ENCODE measurements at places on chromosomes 5 and 9.

DNA sequence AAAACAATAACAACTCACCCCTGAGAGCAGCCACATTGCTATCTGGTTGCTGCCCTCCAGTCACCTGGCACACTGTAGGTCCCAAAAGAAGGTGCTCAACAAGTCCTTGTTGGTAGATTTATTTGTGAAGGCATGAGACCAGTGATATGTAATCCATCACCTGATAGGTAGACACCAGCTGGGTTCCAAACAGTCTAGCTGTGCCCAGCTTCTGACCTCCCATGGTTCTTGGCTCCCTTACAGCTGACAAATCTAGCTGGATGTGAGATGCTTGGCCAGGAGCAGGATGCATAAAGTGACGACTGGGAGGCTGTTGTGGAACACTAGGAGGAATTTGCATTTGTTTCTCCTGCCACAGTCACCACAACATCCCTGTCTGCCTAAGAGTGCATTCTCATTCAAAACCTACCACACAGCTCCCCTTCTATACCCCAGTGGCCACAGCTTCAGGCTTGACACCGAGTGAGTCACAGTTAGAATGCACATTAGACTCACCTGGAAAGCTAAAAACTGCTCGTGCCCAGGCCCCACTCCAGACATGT lies 7.8 kb upstream of the VLDLR start:
- no peak for DNase-seq

- DNase-seq, result no peak
Observed at GRCh38 chr9:33435821-33436277, 11.5 kb downstream of the AQP3 start.

GRCh38 chr5:138946241-138946623 lies 71.1 kb upstream of the LRRTM2 start:
- DNase-seq, result no peak

- no peak for DNase-seq
Observed at GRCh38 chr5:141585594-141585993, 33.2 kb downstream of the DIAPH1 start.

- no peak for DNase-seq
Observed at GRCh38 chr5:172839669-172840431, 5.8 kb downstream of the ERGIC1 start.

GRCh38 chr5:139597134-139597533 lies 36.0 kb downstream of the UBE2D2 start:
- DNase-seq, result no peak

DNA sequence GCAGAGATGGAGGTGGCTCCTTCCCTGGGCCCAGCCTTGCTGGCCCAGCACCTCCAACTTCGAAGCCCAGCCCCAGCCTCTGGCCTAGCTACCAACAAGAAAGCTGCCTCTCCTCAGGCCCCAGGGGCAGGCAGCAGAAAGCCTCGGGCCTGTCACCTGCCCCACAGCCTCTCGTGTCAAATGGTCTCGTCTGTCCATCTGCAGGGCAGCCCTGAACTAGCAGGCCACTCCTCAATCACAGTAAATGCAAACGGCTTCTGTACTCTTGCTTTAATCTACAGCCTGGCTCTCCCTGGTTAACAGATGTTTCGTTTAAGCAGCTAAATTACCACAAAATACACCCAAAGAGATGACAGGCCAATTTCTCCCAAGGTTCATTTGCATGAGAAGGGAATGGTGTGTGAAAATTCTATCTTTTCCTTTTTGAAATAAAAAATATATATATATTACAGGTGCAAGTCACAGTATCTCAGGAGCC lies 21.5 kb downstream of the VAV2 start:
- DNase-seq, result no peak

DNA sequence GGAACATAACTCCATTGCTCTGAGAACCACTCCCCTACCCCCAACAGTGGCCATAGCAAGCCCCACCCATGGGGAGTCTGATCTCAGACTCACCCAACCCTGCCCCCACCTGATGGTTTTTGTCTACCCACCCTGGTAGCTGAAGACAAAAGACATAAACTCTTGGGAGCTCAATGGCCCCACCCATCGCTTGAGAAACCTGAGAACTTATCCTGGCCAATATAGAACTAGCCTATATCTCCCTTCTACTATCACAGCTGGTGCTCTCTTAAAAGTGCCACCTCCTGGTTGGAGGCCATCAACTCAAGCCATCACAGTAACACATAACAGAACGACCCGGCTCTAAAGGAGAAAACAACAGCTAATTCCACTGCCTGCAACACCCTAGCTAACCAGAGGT lies 47.9 kb upstream of the SNAPC3 start:
- DNase-seq, result no peak

DNA sequence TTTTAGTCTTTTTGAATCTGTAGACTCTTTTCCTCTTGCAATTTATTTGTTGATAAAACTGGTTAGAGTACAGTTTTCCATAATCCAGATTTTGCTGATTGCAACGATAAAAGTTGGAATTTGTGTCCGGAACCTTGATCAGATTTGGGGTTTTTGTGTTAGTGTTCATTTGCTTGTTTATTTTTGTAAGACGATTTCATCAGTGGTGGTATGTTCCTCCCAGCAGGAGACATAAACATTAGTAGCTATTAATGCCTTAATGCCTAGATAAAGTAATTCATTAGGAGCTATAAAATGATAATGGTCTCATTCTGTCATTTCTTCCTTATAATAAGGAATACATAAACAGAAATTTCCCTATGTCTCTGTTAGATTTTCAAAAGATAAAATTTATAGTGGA lies 21.3 kb downstream of the RPS6 start:
- no peak for DNase-seq

DNA sequence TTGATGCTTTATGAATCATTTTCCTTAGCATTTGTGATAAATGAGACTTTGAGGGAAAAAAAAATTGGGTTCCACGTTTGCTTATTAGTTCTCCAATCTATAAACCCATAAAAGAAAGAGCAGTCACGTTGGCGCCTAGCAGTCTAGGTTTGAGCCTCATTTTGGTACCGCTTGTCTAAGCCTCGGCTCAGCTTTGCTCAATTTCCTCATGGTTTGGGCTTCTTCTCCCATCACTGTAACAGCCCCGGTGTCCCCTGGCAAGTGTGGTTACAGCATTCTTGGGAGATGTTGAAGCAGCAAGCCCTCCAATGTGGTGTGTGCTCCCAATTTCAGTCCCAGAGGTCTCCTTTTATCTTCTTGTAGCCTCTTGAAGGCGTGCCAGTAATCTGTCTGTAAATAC lies 578.4 kb downstream of the CDK5RAP2 start:
- DNase-seq, result no peak

GRCh38 chr5:120535900-120536299 lies 71.8 kb downstream of the PRR16 start:
- DNase-seq, result no peak

GRCh38 chr9:123929177-123929869 lies 603 bp downstream of the DENND1A start:
- peak; percentile 50 for DNase-seq

DNA sequence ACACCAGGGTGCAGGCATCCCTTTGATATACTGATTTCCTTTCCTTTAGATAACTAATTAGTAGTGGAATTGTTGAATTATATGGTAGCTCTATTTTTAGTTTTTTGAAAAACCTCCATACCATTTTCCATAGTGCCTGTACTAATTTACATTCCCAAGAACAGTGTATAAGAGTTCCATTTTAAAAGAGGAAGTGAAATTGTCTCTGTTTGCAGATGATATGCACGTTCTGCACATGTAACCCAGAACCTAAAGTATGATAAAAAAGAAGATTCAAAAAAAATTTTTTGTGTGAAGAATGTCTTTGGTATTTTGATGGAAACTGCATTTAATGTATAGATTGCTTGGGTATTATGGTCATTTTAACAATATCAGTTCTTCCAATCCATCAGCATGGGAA lies 424.0 kb upstream of the CCNH start:
- no peak for DNase-seq

GRCh38 chr9:81613002-81613812 lies 76.1 kb downstream of the TLE1 start:
- DNase-seq, result no peak

- no peak for DNase-seq
Observed at GRCh38 chr5:107293541-107294210, 377.1 kb downstream of the EFNA5 start.

GRCh38 chr9:107685901-107686300 lies 196.3 kb upstream of the KLF4 start:
- DNase-seq, result no peak

GRCh38 chr9:120258096-120258495 lies 321.9 kb downstream of the CDK5RAP2 start:
- DNase-seq, result no peak

DNA sequence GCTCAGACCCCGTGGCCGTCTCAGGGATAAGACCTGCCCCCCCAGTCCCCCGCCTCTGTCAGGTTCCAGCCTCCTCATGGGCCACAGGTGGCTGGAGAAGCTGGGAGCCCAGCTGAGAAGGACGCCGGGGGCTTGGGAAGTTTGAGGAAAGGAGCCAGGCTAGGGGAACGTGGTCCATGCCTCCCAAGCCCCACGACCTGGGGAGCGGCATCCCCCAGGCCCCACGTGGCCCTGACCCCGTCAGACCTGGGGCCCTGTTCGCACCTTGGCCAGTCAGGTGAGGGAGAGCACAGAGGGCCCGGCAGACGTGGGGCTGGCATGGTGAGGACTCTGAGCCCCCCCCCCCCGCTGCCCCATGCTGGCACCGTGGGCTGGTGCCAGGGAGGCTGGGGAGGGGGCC lies 3.7 kb downstream of the GPSM1 start:
- no peak for DNase-seq

DNA sequence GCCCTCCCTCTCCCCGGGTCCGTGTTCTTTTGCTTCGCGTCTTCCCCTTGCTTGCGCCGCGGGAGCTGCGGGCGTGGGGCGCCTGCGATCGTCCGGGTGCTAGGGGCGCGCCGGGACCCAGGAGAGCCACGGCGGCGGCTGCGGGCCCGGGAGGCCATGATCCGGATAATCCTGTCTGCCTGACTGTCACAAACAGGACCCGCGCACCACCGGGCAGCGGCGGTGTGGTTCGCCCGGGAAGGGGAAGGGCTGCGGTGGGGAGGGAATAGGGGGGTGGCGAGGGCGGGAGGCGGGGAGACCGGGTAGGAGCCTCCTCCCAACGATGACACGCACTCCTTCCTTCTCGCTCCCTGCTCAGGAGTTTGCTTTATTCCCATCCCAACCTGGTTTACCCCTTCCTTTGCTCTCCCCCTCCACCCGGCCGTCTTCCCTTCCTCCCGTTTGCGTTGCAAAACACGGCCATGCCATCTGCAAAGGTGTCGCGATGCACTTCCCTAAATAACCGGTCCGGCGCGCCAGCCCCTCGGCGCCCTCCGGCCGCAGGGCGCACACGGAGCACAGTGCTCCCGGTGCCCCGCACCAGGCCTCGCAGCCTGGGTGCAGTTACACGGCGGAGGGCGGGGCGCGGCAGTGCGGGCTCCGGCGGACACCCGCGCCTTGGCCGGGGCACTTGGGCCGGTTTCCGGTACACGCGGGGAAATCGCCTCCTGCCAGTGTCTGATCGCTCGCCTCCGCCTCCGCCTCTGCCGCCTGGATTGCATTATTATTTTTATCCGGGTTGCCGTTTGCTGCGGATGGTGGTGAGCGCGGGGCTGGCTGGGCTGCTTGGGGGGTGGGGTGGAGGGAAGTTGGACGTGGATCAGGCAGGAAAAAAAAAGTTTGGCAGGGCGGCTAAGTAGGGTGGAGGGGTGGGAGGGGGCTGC lies 1.5 kb downstream of the SMARCA2 start:
- DNase-seq, result peak; percentile 51

DNA sequence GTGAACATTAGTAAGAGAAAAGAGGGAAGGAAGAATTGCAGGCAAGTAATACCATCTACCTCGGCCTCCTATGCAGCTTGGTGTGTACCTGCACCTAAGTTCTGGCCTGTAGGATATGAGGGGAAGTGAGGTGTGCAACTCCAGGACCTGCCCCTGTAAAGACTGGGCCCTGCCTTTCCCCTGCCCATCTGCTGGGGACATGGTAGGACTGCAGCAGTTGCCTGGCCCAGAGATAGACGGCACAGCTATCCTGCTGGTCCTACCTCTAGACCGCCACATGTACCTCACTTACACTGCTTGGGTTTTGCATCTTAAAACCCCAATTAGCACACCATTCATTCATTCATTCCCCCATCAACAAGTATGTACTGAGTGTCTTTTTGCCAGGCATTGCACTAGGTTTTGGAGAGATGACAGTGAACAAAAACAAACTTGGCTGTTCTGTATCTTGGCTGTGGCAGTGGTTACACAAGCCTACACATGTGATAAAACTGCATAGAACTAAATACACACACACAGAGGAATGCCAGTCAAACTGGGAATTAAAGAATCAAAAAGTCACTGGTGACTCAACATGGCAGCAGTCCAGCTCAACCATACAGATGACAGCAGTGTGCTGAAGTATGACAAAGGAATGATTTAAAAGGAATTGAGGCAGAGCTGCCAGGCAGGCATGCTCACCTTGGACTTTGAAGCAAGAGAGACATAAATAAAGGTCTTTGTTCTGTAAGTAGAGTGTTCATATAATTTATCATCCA lies 23.3 kb upstream of the MGAT1 start:
- no peak for DNase-seq

- no peak for DNase-seq
Observed at GRCh38 chr9:137491735-137492432, 32.8 kb upstream of the NSMF start.

- no peak for DNase-seq
Observed at GRCh38 chr5:5156471-5157082, 16.4 kb downstream of the ADAMTS16 start.

- DNase-seq, result no peak
Observed at GRCh38 chr5:25009063-25009462, 364.3 kb upstream of the CDH10 start.

DNA sequence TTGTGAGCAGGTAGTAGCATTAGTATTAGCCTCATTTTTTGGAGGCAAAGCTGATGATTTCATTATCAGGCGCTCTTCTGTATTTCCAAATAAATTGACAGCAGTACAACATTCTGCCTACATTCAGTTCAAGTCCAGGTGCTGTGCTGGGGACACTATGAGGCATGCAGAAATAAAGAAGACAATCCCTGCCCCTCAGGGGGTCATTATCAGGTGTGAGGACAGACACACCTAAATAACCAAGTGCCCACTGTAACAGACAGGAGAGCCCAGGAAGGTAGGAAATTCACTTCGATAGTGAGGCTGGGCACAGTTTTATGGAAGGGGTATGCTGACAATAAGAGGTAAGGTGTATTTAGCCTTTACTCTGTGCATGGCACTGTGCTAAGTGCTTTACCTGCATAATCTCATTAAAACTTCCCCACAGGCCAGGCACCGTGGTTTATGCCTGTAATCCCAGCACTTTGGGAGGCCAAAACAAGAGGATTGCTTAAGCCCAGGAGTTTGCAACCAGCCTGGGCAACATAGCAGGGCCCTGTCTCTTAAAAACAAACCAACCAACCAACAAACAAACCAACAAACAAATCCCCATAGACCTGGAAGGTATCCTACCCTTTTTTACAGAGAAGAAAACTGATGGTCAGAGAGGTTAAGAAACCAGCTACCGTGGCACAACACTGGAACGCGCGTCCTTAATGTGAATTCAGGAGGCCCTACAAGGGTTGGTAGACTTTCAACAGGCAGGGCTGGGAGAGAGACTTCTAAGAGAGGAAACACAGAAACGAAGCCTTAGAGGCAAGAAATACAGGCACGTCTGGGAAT lies 17.5 kb upstream of the GPX3 start:
- no peak for DNase-seq

GRCh38 chr5:20055301-20055700 lies 67.3 kb upstream of the CDH18 start:
- DNase-seq, result no peak

- DNase-seq, result no peak
Observed at GRCh38 chr9:83066771-83067170, 3.8 kb upstream of the RASEF start.

GRCh38 chr5:179302499-179303185 lies 42.6 kb downstream of the ADAMTS2 start:
- DNase-seq, result no peak

All from activated CD8-positive, alpha-beta memory T cell treated with anti-CD3 and anti-CD28 coated beads, Interleukin-2, amount 50 U/mL, for 4 hours (primary cell).